Fibroblast of the aortic adventitia (primary cell): ENCODE measurements at places on chromosomes 2 and 18. TPM values are rescaled to one million over a fixed set of nuclear protein-coding genes. Genes with fewer than 3 reads are reported as not detected.

The DNAJC5G gene
- not detected in 2 replicates for total RNA-seq

The NEB gene
- total RNA-seq: 0.27 and 0.41 TPM in 2 replicates

The METTL8 gene
- 34.6 and 73.3 TPM in 2 replicates for total RNA-seq

The POTEJ gene
- total RNA-seq: not detected in 2 replicates

The INSIG2 gene
- total RNA-seq: 5.3 and 9.5 TPM in 2 replicates

The LAPTM4A gene
- total RNA-seq: 90.2 and 251 TPM in 2 replicates

The CCDC141 gene
- total RNA-seq: 1.8 and 2.7 TPM in 2 replicates

The RBM43 gene
- total RNA-seq: 11.9 and 14.3 TPM in 2 replicates

The HOXD1 gene
- not detected in 2 replicates for total RNA-seq

DNA sequence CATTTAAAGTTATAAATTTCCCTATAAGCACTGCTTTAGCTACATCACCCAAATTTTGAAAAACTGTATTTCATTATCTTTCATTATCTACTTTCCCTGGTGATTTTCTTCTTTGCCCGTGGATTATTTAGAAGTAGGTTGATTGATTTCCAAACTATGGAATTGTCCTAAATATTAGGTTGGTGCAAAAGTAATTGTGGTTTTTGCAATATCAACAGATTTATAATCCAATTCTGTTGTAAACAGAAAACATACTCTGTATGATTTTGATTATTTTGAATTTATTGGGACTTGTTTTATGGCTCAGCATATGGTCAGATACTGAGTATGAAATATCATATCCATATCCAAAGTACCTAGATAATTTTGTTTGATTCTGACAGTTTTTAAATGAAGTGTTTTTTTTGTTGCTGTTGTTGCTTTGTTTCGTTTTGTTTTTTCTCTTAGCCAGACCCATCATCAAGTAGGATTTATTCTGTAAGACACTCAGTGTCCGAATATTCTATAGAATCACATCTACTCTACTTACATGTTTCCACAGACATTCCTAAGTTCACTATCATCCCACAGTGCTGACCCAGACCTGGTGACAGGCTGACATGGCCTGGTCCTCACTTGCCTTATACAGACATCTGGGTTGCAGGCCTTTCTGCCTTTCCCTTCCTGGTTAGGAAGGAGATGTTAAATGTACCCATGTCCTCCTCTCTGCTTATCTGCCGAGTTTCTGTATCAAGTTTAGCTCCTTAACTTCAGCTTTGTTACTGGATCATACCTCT lies 2.1 kb upstream of the TRABD2A start:
- no peak for DNase-seq

- DNase-seq: no peak
These were observed 36.3 kb downstream of the HS6ST1 start for GRCh38 chr2:128282246-128282975.

DNA sequence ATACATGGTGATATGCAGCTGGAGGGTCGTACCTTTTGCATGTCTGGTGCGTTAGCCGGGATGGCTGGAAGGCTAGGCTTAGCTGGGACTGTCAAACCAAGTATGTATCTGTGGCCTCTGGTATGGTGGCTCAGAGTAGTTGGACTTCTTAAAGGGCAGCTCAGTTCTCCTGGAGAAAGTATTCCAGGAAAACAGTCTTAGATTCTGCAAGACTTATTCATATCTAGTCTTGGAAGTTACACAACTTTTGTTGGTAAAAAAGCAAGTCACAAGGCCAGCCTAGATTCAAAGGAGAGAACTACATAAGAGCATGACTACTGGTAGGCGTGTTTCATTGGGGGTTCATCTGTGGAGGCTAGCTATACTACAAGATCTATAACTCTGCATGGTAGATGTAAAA lies 45.5 kb downstream of the EML4 start:
- peak; percentile 76 for DNase-seq

DNA sequence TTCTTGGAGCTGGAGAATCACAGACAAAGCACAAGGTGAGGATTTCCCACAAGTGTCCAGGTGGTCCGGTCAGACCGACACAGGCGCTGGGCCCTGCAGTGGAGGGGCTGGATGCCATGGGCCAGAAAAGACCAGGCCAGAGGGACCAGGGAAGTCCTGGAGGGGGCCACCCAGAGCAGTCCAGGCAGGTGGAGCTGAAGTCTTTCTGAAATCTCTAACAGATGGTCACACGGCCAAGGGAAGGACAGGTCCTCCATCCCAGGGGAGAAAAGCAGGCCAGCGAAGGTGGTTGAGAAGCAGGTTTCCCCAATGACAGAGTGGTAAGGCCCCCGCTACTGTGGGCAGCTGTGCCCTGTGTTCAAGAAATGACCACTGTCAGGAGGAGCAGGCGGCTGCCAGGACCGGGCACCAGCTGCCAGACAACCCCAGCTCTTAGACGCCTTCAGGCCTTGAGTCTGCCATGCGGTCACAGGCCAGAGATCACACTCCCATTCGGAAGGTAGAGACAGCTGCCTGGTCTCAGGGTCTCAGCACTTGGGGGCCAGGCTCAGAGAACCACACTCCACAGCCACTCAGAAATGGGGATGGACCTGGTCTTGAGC lies 25.9 kb downstream of the HS1BP3 start:
- no peak for DNase-seq

GRCh38 chr2:21687589-21687988 lies 563.8 kb downstream of the TDRD15 start:
- no peak for DNase-seq

- DNase-seq: no peak
These were observed 103.5 kb downstream of the PKP4 start for GRCh38 chr2:158560259-158560658.

DNA sequence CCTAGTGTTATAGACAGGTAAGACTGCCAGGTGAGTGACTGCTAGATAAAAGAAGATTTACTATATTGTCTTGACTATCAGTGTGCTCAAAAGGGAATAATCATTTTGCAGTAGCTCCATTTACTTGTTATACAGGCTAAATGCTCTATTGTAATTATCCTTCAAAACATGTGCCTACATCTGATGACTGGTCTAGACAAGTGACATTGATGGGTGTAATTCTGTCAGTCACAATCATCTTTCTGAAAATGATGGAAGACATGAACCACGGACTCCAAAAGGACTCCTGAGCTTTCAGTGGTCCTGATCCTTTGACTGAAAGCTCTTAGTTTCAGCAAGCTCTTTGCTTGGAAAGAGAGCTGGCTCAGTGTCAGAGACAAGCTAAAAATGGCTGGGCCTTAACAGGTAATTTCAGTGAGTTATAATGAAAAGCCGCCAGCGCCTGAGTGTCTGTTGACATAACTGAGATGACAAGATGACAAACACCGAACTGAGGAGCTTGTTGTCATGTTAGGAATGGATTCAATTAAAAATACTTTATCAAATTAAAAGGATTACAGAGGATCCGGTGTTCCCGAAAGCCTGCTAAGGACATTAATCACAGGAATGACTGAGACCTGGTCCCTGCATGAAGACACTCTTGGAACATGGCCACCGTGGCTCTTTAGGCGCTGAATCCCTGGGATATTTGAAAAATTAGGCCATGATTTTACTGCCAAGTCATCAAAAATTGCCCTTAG lies 141.7 kb downstream of the CMPK2 start:
- no peak for DNase-seq

- peak; percentile 99 for DNase-seq
These were observed 22.5 kb upstream of the SIGLEC15 start for GRCh38 chr18:45802814-45803492.

DNA sequence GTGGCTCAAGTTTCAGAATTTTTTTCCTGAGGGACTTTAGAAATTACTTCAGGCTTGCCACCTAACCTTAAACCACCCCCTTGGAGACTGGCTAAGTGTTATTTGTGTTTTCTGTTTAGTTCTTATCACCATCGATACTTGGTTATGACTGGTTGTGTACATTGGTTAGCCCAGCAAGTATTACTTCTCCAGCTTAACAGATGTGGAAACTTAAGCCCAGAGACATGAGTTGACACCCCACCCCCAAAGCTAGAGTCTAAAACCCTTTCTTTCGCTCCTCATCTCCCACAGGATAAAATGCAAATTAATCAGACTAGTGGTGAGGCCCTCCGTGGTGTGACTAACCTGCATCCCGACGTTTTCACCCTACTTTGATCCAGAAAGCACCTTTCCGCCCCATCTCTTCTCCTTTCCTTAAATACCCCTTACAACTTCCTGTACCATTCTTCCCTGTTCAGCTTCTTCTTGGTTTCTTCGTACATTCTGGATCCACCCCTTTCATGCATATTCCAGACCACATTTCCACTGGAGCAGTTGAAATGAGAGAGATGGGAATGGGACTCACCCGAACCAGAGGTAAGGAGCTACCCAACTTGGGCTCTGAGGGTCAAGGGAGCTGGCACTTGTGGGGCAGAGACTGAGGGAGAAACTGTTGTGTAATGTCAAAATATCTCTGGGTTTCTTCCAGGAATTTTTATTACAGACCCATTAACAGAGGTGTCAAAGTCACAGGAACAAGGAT lies 819 bp upstream of the MAP3K2 start:
- no peak for DNase-seq

DNA sequence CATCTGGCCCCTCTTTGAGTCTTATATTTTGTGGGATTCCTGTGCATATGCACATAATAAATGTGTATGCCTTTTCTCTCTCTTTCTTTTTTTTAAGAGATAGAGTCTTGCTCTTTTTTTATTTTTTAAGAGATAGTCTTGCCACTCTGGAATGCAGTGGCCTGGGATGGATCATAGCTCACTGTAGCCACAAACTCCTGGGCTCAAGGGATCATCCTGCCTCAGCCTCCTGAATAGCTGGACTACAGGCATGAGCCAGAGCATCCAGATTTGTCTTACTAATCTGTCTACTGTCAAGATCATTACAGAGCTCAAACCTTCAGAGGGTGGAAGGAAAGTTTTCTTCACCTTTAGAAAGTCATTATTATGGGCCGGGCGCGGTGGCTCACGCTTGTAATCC lies 342.2 kb upstream of the LRRTM4 start:
- no peak for DNase-seq

- DNase-seq: peak; percentile 55
These were observed 136.1 kb downstream of the SH3BP4 start for GRCh38 chr2:235087832-235088495.

- peak; percentile 83 for DNase-seq
These were observed 219.6 kb downstream of the TSN start for GRCh38 chr2:121974897-121975661.

- no peak for DNase-seq
These were observed 36.4 kb upstream of the GCG start for GRCh38 chr2:162188451-162188850.

DNA sequence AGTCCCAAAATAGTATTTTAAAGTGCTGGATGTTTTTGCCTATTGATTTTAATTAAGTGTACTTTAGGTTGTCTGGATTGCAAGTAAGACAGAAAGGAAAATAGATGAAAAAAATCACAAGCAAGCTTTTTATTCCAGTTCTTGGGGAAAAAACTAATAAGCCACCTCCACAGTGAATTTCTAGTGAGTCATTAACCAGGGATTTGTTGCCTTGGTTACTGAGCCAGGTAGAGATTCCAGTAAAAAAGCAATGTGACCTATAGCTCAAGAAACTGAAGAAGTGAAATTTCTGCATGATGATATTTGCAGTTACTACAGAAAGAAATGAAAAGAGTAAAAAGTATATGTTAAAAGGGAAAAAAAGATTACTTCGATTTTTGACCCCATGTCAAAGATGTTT lies 160.6 kb downstream of the METTL4 start:
- peak; percentile 33 for DNase-seq

DNA sequence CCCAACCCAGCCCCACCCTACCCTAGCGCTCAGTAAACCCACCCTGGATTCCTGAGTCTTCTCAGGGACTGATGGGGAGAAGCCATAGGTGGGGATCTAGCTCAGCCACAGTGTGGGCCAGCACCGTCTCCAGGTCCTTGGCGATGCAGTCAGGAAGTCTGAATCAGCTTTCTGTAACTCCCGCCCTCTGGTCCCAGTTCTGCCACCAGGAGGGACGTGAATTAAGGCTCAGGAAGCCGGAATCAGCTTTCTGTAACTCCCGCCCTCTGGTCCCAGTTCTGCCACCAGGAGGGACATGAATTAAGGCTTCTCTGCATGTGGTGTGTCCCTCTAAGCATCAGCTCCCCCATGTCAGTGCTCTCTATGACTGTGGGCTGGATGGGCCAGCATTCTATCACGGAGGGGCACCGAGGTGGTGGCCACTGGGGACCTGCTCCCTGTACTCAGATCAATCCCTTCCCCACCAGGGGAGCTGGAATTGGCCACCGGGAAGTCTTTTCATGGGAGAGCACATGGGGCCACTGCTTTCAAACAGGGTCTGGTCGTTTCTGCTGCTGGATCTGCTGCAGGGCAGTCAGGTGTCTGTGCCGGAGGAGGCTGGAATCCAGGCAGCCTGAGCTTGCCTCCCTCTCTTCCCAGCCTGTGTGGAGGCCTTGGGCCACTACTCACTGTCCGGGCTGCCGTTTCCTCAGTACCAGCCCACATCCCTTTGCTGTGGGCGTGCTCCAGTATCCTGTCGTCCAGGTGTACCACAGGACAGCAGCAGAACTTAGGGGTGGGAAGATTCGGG lies 24.7 kb downstream of the ASB18 start:
- DNase-seq: no peak

- peak; percentile 49 for DNase-seq
These were observed 10.4 kb upstream of the EVA1A start for GRCh38 chr2:75570948-75571729.

- DNase-seq: peak; percentile 22
These were observed 77.1 kb upstream of the EML6 start for GRCh38 chr2:54646170-54646927.

DNA sequence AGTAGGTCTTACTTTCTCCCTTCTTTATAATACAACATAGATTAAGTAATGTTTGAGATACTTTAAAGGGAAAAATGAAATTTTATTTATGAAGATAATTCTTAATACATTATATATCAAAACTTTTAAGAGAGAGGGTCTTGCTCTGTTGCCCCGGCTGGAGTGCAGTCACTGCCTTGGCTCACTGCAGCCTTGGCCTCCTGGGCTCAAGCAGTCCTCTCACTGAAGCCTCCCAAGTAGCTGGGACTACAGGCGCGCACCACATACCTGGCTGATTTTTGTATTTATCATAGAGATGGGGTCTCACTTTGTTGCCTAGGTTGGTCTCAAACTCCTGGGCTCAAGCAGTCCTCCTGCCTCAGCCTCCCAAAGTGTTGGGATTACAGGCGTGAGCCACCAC lies 94.8 kb downstream of the COX7A2L start:
- DNase-seq: no peak

DNA sequence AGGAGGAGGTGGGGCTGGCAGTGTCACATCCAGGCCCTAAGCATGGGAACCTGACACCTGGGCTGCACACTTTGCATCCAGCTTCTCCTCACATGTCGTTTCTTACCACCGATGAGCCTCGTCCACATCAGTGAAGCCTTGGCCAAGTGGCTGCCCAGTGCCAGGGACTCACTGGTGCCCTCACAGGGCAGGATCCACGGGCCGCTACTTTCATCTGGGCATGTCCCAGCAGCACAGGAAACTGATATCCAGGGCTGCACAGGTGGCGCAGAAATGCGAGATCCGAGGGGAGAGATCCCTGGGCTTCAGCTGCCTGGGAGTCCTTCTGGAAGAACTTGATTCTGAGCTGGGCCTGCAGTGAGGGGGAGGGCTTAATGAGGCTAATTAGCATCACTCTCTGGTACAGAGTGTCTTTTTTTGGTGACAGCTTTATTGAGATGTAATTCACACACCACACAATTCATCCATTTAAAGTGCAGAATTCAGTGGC lies 291.6 kb upstream of the HDAC4 start:
- DNase-seq: no peak

GRCh38 chr2:97982621-97983020 lies 13.1 kb downstream of the TMEM131 start:
- no peak for DNase-seq

GRCh38 chr2:233656443-233656842 lies 15.3 kb upstream of the UGT1A9 start:
- no peak for DNase-seq
